ENCODE measurements at places on chromosomes 1 and 21. TPM values are rescaled to one million over a fixed set of nuclear protein-coding genes. Genes with fewer than 3 reads are reported as not detected.

Gene PTGFR
- not detected for total RNA-seq

Gene OR2T34
- total RNA-seq, result not detected

Gene OR2L3
- not detected for total RNA-seq

Gene LEFTY1
- total RNA-seq, result 0.48 TPM

Gene GSTM2
- total RNA-seq, result 4.1 TPM
